Inflammatory macrophage (primary cell): ENCODE measurements at places on chromosomes 4 and X.

DNA sequence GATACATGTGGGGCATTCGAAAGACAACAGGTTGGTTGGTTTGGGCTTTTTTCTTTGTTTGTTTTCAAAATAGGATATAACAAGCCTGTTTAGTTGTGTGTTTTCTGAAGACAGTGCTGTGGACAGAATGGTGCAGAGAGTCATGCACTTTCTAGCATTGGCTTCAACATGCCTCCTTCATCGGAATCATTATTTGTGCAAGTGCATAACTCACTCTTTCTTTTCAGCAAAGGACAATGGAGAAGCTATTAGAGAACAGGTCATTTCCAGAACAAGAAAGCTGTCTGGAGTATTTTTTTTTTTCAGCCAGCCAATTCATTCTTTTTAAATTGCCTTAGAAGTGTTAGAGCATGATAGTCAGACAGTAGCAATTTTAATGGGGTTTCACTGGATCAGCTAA lies 225.8 kb downstream of the STK32B start:
- no peak for DNase-seq

GRCh38 chr4:106314960-106315359 lies 1.0 kb downstream of the TBCK start:
- DNase-seq: no peak

DNA sequence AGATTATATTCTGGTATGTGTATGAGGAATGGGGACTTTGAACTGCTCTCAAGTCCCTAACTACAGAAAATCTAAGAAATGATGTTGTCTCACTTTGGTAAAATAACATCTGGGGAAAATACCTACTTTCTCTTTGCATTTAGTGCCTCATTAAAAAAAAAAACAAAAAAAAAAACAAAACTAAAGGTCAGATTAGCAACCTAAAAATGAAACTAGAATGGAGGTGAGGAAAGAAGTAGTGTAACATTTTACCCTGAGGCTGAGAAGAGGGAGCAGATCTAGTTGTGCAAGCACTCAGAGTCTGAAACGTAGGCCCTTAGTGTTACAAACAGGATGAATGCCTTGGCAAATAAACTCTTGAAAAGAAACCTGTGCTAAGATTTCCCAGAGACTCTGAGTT lies 56.0 kb downstream of the VGLL1 start:
- no peak for DNase-seq

GRCh38 chr4:141885112-141885511 lies 248.7 kb downstream of the IL15 start:
- no peak for DNase-seq

DNA sequence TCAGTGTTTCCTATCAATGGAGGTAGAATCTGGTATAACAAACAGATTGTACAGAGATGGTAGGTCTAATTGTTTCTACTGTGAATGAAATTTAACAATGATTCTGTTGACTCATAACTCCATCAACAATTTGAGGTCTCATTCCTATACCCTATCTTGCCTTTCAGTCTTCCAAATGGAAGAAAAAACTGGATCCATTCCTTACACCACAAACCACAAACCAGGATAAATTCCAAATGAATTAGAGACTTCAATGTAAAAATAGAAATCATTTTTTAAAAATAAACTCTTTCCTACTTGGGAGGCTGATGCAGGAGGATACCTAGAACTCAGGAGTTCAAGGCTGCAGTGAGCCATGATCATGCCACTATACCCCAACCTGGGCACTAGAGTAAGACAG lies 114.4 kb upstream of the WDR44 start:
- no peak for DNase-seq

DNA sequence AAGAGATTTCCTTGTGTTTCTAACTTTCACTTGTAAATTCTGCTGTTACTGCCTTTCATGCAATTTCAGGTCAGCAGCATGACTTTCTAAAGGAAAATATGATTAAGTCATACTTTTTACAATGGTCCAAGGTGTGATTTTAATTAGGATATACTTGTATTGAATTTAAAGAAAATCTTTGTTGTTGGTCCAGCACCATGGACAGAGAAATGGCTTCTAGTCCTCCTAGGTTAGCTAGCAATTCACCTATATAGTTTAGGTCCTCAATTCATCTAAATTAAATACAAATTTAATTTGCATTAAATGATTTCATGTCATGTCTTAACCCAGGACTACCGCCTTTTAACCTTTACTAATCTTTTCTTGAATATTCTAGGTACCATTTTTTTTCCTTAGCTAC lies 304.9 kb upstream of the RPS6KA3 start:
- DNase-seq: no peak

- DNase-seq: peak; percentile 56
Measured at GRCh38 chr4:186067757-186068385, 1.1 kb upstream of the TLR3 start.
